RWPE2 (cell line): ENCODE measurements at places on chromosomes 1 and 21.

DNA sequence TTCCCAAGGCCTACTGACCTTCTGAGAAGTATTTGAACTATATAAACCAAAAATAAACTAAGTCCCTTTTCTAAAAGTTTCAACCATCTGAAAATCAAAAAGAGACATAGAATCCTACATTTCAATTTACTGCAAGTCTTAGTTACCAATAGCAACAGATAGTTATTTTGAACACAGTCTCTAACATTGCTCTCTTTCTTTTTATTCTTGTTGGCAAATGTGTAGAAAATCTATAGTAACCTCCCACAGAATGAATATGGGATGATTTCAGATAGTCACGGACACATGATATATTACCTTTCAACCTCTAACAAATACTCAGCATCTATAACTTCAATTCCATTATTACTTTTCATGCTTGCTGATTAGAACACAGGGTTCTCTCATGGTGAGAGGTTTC is 68.9 kb upstream of the RAB3GAP2 start:
- DNase-seq: no peak

- DNase-seq: no peak
Measured at GRCh38 chr1:205578780-205579571, 52.8 kb downstream of the ELK4 start.

- no peak for DNase-seq
Measured at GRCh38 chr1:86705665-86705985, 1.2 kb downstream of the SH3GLB1 start.

GRCh38 chr1:46549697-46550681 is 1.5 kb downstream of the KNCN start:
- DNase-seq: peak; percentile 45

DNA sequence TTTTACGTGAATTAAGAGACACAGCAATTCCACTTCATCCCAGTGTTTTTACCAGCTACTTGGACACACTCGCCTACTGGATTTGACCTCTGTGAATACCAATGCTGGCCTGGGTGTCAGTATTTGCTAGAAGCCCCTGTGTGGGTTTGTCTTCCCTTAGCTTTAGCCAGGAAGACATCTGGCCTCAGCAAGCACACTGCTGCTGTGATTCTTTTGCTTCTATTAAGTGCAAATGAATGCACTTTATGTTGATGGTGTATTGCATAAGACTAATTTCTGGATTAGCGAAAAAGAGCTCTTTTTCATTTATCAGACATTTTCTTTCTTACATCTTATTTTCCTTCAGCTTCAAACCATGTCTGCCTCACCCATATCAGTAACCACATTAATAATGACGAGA is 140.0 kb downstream of the CHRM3 start:
- no peak for DNase-seq
